ENCODE measurements at places on chromosomes 11 and 22.

- DNase-seq: no peak
Measured at GRCh38 chr11:115693002-115693401, 188.8 kb upstream of the CADM1 start.

DNA sequence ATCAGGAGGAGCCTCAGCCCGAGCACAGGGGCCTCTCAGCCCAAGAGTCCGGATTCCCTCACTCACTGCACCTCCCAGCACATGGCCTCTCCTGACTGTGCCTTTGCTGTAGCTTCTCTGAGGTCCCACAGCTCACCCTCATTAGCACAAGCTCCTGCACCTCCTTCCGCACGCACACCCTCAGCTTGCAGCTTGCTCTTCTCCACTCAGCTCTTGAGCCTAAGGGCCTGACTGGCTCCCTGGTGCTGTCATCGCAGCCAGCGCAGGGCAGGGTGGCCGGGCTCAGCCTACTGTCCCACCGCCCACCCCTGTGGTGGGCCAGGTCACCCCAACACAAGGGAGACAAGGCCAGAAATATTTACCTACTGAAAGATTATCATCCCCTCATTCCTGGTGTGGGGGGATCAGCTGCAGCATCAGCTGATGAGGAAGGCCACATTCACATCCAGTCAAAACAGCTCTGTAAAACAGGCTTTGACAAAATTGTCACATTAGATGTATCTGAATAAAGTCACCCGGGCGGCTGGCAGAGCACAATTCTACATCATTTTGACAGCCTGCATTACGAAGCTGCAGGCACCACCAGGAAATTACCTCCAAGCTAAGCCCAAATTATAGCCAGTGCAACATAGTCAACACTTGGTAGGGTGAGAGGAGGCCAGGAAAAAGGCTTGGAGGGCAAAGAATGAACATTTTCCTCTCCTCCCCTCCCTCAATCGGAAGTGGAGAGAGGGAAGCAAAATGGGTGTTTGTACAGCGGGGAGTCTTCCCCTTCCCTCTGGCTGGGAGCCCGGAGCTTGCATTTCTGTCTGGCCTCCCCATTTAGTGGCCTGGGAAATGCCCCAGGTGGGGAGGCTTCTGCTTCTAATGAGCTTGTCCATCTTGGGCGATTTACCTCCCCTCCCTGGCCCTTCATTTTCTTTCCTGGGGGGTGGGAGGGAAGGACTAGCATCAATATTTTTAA lies 29.5 kb upstream of the IGSF9B start:
- no peak for DNase-seq

- no peak for DNase-seq
Measured at GRCh38 chr22:27892064-27892463, 27.0 kb downstream of the PITPNB start.

GRCh38 chr22:39463931-39464390 lies 7.1 kb downstream of the MGAT3 start:
- DNase-seq: no peak

DNA sequence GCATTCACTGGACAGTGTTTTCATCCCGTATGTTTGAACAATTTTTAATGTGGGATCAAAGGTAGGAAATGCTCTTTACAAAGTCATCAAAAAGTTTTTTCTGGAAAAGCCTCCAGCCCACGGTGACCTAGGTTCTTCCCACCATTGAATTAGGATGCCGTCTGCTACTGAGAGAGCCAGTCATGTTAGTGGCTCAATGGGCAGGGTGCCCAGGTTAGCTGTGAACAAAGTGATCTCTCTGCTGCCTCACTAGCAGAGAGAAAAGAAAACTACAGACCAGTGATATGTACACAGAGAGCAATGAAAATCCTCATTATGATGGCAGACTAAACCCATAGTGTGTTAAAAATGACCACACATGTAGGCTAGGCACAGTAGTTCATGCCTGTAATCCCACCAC lies 32.4 kb downstream of the KCNQ1 start:
- DNase-seq: no peak

- no peak for DNase-seq
Measured at GRCh38 chr11:790721-791564, 1.1 kb upstream of the CEND1 start.

- DNase-seq: no peak
Measured at GRCh38 chr11:127789927-127790326, 789.4 kb upstream of the KIRREL3 start.

- no peak for DNase-seq
Measured at GRCh38 chr11:47056261-47056915, 119.8 kb downstream of the CSTPP1 start.

DNA sequence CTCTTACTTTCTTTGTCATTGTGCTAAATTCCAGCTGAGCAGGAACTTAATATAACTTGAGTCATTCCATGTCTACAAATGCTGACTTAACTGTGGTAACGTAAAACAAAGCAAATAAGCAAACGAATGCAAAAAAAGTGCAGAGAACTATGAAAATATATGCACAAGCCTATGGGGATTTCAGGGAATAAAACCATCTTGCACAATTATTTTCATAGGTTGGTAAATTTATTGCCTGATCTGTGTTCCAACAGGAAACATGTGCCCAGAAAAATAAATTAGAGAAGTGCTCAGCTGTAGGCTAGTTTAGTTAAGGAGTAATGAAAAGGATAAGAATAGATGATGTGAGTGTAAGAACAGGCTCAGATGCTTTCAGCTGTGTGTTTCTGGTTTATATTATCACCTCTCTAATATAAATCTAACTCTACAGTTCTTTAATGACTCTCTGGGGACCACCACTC lies 1169.3 kb downstream of the LRRC4C start:
- no peak for DNase-seq

- no peak for DNase-seq
Measured at GRCh38 chr11:81895258-81895657, 838.4 kb downstream of the FAM181B start.

- no peak for DNase-seq
Measured at GRCh38 chr11:9004183-9004926, 554 bp upstream of the NRIP3 start.

GRCh38 chr11:121654843-121655536 lies 202.2 kb upstream of the SORL1-AS1 start:
- no peak for DNase-seq

DNA sequence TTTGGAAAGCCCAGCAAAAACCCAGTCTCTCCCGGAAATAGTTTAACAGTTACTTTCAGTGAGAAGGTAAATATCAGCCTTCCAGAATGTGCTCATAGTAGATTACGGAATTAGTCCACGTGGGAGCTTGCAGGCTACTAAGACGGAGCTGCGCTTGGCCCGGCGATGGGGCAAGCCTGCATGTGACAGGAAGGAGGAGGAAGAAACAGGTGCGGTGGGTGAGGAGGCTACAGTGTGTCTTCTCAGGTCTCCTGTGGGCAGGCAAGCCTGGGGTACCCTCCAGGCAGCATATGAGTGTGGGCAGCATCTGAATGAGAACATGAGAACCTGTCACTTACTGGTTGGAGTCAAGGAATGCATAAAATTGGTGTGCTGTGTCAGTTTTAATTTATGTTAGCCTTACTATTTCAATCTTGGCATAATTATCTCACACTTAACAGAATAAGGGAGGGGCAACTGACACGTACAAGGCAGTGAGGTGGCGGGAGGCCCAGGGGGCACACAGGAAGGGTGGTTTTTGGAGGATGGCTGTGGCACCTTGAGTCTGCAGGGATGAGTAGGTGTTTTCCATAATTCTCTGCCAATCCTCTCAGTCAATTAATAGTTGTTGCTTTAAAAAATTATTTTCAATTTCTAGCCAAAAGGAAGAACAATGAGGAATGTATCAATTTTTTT lies 35.7 kb downstream of the CLMP start:
- DNase-seq: no peak
